Testis (tissue), 5 donors: ENCODE measurements at places on chromosomes 2 and 18.

DNA sequence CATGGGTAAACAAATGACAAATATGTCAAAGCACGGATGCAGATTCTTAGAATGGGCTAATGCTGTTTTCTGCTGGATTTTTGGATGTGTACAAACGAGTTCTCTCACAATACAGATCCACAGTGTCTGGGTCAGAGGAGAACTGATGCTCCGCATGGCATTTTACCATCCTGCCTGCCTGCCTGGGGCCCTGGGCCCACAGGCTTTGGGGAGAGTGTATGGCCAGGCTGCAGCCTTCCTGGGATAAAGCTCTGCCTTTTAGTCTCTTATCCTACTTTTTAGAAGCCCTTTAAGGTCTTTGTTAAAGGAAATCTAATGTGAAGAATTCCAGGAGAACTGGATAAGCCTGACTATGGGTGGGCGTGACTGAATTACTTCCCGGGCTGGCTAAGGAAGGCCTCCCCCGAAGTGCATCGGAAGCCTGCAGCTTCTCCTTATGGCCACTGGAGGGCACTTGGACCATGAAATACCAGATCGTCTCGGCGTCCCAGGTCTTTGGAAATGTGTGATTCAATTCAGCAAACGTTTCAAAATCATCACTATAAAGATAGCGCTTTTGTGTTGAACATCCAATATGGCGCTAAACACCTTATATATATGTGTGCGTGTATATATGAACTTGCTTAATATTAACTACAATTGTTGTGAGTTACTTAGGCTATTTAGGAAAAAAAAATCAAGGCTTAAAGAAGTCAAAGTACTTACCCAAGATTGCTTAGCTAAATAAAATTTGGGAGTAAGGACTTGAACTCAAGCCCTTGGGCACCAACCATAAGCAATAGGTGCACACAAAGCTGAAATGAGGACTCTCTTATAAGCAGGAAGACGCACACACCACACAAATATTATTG lies 15.2 kb upstream of the DNPEP start:
- peak; percentile 87 for DNase-seq

- DNase-seq, result no peak
Measured at GRCh38 chr18:24214913-24215312, 76.1 kb downstream of the CABYR start.

GRCh38 chr2:112762276-112762675 lies 2.1 kb downstream of the CKAP2L start:
- no peak for DNase-seq

DNA sequence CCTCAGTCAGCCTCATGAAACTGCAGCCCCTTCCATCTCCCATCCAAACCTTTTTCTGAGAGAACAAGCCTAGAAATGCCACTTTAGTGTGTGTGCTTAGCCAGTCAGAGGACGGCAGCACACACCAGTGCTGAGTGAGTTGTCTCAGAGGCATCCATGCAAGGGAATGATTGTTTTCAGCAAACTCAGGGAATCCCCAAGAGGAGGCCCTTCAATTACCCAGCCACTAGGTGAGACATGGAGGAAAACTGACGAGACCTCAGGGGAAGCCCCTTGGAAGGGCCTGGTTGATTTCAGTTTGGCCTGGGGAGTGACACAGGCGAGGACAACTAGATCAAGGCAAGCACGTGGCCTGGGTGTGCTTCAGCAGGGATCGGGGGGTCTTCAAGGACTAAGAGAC lies 49.7 kb downstream of the APOB start:
- DNase-seq, result no peak

GRCh38 chr2:101756266-101756665 lies 58.8 kb downstream of the MAP4K4 start:
- no peak for DNase-seq

GRCh38 chr18:61820882-61821281 lies 71.9 kb downstream of the RNF152 start:
- no peak for DNase-seq

GRCh38 chr2:142596334-142597088 lies 281.0 kb upstream of the KYNU start:
- no peak for DNase-seq

- no peak for DNase-seq
Measured at GRCh38 chr2:109239720-109240119, 110.7 kb downstream of the SH3RF3 start.

DNA sequence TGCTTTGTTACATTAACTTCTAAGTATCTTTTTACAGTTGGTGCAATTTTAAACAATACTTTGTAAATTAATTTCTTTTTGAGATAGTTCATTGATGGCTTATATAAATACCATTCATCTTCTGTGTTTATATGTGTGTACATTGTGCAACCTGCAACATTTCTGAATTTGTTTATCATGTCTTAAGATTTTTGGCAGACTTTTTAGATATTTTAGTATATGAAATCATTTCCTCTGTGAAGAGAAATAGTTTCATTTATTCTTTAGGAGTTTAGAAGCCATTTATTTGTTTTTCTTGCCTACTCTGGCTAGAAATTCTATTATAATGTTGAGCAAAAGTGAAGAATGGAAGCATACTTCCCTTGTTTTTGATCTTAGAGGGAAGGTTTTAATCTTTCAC lies 337.8 kb upstream of the DSEL start:
- DNase-seq, result no peak
